ENCODE measurements at places on chromosomes 13 and 19.
A peak's percentile ranks its signal among the peaks of the same experiment; 100 is the strongest.

DNA sequence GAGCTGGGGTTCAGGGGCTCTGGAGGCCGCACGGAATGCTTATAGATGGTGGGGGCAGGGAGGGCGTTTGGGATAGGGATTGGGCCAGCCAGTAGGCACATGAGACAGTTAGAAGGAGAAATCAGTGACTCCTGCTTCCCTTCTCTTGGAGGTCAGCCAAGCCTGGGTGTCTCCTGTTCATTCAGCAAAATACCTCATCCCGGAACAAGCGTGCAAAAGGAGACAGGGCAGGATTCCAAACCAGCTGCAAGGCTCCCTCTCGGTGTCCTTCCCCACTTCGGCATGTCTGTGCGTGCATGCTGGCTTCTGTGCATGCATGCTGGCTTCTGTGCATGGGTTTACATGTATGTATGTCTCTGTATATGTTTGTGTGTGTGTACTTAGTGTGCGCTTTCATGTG lies 37.3 kb upstream of the PEPD start:
- DNase-seq: peak; percentile 68

- DNase-seq: peak; percentile 50
Observed at GRCh38 chr19:8148410-8149260, 757 bp downstream of the FBN3 start.

DNA sequence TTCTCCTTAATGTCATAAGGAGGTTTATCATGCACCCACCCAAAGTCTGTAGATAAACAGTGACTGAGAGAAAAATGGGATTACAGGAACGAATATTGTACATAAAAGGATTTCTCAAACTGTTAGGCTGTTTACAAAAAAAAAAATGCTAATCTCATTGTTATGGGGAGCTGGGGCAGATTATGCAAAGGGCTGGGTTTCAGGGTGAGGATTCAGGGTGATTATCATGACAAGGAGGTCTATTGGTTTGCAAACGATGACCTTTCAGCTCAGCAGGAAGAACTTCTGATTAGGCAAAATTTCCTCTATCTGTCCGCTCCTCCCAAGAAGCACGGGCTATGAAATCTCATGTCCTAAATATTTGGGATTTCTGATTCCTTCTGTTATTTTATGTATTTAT lies 41.4 kb downstream of the NLRP12 start:
- no peak for DNase-seq

DNA sequence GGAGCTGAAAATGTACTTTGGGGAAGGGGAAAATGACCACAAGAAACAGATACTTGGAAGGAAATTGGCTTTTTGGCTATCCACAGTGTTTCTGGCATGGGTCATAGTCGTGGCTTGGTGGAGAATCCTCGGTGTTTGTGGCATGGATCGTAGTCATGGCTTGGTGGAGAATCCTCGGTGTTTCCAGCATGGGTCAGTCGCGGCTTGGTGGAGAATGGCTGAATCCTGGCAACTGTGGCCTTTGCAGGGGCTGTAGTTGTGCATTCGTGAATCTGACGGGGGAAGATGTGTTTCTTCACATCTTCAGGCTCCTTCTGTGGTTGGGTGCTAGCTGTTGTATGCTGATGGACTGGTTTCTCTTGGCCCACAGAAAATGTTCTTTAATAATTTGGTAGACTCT lies 61.7 kb upstream of the MCF2L start:
- no peak for DNase-seq

GRCh38 chr13:32905063-32905863 lies 111.0 kb upstream of the KL start:
- no peak for DNase-seq

DNA sequence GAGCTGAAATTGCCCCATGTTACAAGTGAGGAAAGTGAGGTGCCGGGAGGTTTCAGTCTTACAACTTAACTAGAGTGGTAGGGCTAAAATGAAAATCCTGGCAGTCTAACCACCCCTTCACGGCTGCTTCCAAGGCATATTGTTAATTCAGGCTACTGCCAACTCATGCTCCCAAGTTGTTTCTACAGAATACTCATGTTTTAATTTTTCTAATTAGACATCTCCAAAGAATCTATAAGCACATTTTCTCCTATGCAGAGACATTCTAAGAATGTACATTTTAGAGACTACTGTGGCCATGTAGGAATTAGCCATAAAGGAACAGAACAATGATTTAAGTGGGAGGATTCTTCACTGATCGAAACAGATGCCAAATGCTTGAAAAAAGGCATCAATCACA lies 7.0 kb upstream of the TSC22D1 start:
- peak; percentile 70 for DNase-seq

DNA sequence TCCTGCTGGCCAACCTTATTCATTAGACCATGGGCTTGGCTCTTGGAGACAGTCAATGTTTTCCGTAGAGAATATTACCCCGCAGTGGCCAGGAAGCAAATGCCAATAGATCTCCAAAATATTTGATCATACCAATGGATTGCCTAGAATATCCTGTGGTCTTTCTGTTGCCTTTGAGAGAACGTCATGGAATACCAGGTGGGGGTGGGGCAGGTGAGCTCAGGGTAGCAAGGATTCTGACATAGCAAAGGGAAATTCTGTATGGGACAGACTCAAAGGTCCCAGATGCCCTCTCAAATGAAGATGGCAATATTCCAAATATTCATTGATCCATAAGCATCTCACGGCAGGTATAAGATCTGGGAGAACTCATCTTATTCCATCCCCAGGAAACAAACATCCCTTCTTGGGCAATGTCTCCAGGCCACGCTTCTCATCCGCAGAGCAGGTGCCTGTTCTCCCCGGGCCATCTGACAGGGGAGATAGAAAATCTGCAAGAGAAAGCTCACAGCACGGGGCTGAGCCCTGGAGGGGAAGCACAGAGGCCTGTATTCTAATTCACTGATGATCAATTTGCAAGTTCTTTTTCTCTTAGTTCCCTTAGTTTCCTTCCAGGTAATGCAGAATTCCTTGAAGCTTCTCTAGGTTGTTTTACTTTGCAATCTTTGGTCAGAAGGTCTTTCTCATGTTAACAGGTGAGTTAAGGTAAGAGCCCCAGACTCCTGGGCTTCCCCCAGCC lies 69.6 kb upstream of the TSHZ3 start:
- DNase-seq: no peak

- DNase-seq: no peak
Observed at GRCh38 chr13:51524312-51524711, 60.0 kb upstream of the WDFY2 start.

DNA sequence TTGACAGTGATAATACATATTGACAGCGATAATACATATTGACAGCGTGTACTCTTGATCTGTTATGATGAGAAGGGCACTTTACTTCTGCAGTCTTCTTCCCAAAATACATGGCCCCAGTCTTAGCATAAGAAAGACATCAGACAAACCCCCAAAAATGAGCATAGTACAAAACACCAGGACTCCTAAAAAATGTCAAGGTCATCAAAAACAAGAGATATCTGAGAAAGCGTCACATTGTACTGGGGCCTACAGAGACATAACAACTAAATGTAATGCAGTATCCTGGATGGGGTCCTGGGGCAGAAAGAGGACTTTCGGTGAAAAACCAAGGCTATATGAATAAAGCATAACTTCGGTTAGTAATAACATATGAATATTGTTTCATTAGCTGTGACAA lies 731.5 kb upstream of the SGCG start:
- DNase-seq: no peak

- no peak for DNase-seq
Observed at GRCh38 chr19:48997972-48998371, 4.3 kb downstream of the RUVBL2 start.

GRCh38 chr19:16849168-16849567 lies 20.0 kb downstream of the SIN3B start:
- no peak for DNase-seq

DNA sequence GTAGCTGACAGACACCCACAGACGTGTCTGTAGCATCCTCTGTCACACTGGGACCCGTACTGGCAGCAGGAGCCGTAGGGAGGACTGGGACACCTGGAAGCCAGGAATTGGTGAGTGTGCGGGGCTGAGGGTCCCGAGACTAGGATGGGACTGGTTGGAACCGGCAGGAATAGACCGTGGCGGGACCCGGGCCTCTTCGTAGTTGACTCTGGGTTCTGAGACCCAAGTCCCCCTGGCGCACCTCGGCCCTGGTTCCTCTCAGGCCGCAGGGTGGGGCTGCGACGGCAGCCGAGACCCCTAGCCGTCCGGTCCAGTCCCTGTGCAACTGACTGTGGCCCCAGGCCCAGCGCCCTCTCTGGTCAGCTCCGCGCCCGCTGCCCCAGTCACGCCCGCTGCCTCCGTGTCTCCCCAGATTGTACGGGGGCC lies 64.7 kb downstream of the ZNF823 start:
- DNase-seq: no peak

- DNase-seq: no peak
Observed at GRCh38 chr19:51127755-51128154, 3.0 kb downstream of the SIGLEC9 start.

- DNase-seq: no peak
Observed at GRCh38 chr19:18969931-18970659, 29.1 kb upstream of the HOMER3 start.

- no peak for DNase-seq
Observed at GRCh38 chr13:35139591-35139990, 197.5 kb downstream of the NBEA start.

- no peak for DNase-seq
Observed at GRCh38 chr19:1154731-1155351, 19.2 kb downstream of the SBNO2 start.

DNA sequence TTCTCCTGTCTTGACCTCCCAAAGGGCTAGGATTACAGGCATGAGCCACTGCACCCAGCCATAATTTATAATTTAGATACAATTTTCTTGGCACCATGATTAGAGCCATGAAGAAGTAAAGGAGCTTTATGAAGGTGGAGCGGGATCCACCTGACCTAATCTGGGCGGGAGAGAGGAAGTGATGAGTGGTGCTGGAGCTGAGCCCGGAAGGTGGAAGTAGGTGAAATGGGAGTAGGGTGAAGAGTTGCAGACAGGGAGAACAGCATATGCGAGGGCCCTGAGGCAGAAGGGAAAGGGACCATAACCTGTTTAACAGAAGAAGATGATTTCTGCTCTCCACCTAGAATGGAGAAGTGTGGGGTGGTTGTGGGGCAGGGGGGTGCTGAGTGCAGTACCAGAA lies 4.2 kb downstream of the BLOC1S3 start:
- no peak for DNase-seq

DNA sequence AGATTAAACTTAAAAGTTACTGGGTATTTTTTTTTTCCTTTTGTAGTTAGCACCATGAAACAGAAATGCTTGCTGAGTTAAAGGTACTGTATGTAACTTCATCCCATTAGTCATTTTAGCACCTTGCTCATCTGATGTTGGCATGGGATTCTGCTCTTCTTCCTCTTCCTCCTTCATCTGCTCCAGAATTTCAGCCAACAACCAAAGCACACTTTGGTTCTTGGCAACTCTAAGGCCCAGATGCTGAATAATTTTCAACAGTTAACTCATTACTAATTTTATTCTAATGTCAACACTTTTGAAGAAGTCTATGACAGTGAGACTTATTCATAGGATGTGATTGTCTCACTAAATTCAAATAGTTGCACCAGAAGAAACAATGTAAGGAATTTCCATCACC lies 359.2 kb downstream of the KCTD12 start:
- DNase-seq: peak; percentile 45

GRCh38 chr13:33722216-33722915 lies 95.6 kb upstream of the RFC3 start:
- DNase-seq: no peak

DNA sequence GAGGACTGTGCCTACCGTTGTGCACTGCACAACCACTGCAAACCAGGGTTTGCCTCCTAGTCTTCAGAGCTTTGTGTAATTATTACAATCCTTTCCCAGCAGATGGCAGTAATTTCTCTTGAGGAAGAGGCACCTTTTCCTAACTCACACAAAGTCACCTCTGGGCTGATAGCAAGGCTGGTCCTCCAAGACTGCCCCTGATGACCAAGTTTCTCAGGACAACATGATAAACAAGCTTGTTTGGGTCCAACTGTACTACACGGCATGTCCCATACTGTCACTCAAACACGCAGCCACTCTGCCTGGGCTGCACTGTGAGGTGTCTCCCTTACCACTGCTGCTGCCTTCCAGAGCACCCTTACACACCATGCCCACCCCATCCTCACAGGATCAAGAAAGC lies 39.3 kb downstream of the RFXAP start:
- peak; percentile 74 for DNase-seq
